ENCODE measurements at places on chromosomes 6 and 20.

GRCh38 chr20:60113771-60114170 lies 155.5 kb downstream of the CDH26 start:
- no peak for DNase-seq

- no peak for DNase-seq
Observed at GRCh38 chr20:31595654-31596411, 9.3 kb upstream of the ID1 start.

DNA sequence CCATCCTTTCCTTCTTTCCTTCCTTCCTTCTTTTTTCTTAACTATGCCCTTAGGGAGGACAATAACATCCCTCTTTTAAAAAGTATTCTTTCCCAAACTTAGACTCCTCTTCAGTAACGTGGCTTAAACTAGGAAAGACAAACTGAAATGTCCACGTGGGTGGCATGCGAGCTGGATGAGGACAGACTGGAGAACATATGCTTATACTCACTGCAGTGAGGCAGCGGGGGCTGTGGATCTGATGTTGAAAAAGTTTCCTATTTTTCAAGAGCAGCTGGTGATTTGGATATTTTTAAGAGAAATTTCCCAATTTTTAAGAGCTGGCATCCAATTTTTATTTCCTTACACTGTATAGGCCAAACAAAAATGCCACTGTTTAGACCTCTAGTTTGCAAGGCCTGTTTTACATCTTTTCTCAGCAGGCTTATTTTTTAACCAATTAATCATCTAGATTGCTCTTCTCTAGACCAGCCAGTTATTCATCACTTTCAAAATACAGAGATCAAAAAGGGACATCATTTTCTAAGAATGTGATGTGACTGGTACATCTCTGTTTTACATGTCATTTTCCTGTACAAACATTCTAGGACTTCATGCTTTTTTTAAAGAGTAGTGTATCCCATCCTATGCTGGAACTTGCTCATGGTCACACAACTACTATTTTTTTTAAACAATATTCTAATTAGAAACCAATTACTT lies 226.5 kb downstream of the BTBD9 start:
- no peak for DNase-seq

GRCh38 chr6:27176523-27177484 lies 70.7 kb upstream of the PRSS16 start:
- peak; percentile 78 for DNase-seq

DNA sequence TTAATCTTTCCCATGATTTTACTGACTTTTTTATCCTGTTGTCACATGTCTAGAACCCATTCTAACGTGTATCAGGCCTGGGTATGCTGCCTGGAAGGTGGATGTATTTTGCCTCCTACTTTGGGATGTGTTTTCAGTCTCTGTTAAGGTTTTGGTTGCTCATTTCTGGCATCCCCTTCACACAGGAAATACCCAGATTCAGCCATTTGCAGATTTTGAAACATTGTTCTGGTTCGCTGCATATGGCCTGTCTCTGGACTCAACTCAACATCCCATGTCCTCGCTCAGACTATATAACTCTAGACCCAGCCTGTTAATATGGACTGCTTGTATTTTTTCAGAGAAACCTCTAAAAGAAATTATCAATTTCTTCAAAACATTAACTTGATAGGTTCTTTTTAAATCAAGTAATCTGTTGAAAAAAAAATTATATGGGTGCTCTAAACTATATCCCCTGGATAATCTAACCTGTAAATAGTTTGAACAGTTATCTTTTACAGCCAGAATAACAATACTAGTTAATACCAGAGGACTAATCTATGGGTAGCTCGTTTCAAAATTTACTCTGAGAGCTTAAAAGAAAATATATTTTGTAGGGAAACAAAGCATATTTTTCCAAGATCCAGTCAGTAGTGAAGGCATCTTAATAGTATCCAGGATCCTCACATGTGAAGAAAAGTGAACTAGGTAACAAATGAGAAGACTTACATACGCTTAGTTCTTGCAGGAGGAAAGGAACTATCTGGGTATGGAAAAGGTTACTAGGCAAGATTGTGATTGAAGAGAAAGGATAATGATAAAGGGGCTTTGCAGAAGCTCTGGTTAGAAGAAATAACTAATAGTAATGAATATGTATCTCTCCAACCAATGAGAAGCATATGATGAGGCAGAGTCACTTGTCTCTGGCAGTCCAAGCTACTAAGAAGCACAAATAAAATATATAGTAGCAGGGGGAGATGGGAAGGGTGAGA lies 23.4 kb upstream of the HLA-DQB1 start:
- no peak for DNase-seq

DNA sequence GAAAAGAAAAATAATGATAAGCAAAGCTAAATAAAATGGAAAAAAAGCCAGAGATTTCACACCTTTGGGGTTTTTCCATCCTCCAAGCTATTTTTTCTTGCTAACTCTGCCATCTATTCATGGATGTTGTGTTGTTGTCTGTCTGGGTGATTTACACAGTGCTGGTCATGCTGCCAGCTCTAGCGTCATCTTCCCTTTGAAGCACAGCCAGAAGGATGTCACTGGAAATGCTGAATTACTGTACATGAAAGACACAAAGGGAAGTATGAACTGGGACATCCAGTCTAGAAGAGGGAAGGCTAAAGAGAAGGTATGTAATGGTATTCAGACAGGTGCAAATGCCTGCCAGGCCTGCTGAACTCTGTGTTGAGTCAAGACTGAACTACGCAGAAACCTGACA lies 241.9 kb upstream of the STXBP5 start:
- DNase-seq, result no peak

DNA sequence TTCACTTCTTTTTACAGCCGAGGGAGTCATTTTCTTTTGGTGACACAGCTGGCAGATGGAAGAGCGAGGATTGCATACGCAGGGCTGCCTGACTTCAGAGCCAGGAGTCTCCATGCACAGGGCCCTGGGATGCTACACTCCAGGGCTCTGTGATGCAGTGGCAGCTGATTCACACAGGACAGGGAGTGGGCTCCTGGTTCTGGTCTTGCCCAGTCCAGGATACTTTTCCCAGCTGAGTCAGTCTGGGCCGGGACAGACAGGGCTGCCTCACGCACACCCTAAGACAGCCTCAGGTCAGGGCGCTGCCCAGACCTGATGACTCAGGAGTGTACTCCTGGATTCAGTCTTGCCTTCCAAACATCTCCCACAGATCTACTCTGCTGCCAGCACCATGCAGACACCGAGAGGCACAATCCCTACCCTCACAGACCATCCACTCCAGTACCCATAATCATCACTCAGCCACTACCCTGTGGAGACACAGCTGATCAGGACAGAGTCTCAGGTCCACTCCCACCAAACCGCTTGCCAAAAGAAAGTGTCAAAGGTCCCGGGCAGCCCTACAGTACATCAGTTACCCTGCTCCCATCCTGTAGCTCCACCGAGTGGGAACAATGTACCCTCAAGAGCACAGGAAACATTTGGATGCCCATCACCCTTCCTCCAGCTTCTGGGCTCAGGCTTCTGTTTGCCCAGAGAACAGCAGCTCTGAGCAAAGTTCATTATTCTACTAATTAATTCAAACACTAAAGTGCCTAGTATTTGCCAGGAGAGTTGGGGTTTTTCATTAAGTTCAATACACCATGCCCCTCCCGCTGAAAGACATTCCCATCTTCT lies 11.5 kb downstream of the SDC4 start:
- peak; percentile 6 for DNase-seq

- DNase-seq, result no peak
Observed at GRCh38 chr6:5425797-5426196, 164.5 kb downstream of the FARS2 start.

GRCh38 chr6:70956451-70957283 lies at the start of gene B3GAT2:
TSS of gene B3GAT2 (minus strand) at chr6:70957060. CDS start at chr6:70956429, 631 bp downstream.
- DNase-seq, result no peak

DNA sequence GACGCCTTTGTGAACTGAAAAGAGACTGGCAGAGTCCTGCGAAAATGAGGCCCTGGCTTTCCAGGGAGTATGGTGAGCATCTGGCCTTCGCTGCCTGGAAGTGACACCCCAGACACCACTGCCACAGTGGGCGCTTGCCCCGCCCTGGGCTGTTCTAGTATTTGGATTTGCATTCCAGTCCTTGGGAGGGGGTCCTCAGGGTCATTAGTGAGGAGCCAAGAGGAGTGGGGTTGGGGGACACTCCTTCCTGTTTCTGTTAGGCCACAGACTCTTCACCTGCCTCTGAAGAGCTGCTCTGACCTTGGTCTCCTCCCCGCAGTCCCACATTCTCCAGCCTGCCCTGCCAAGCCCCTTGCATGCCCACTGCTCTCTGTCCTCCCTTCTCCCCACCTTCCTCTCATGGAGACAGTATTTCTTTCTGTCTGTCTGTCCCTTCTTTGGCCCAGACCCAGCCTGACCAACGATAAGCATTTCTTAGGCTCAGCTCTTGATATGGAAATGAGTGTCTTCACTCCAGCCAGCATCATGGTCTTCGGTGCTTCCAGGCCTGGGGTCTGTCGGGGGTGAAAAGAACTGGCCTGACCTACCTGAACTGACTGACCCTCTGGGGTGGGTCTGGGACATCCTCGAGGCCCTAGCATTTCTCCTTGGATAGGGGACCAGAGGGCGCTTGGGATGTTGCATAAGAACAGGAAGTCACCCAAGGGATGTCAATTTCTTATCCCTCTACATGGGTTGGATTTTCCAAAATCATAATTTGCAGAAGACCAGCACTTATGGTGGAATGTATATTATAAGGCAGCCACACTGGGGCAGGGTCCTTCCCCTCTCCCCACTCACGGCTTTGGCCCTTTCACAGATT lies 19.4 kb downstream of the SLC9A8 start:
- no peak for DNase-seq

- no peak for DNase-seq
Observed at GRCh38 chr6:126945812-126946360, 172.6 kb upstream of the RSPO3 start.

DNA sequence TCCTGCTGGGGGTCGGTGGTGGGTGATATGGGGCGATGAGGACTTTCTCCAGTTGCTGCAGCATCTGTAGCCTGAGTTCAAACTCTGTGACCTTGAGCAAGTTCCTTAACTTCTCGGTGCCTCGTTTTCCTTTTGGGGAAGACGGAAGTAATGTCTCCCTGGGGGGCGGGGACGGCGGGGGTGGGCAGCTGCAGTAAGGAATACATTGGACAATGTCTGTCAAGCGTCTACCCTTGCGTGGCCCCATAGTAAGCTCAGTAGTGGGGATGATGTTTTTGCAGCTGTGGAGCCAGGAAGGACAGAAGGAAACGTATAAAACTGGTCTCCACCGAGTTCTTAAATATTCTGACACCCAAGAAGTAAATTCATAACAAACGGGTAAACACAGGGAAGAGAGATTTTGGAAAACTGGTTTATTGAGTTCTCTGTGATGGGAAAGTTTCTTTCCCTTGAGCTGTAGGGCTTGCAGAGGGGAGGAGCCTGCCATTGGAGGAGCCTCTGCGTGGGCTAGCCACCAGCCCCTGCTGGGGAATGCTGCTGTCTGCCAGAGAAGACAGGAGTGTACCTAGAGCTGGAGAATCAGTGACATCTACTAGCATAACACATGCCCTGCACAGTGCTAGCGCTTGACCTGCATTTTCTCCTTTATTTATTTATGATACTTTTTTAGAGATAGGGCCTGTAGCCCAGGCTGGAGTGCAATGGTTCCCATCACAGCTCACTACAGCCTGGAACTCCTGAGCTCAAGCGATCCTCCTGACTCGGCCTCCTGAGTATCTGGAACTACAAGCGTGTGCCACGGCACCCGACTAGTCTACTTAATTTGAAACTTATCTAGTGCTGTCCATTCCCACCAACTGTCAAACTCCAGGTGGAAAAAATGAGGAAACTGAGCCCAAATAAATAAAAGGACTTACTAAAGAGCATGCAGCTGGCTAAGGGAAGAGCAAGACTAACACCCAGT lies 1.2 kb upstream of the ACSS1 start:
- DNase-seq, result no peak
